ENCODE measurements at places on chromosomes 4 and X.

DNA sequence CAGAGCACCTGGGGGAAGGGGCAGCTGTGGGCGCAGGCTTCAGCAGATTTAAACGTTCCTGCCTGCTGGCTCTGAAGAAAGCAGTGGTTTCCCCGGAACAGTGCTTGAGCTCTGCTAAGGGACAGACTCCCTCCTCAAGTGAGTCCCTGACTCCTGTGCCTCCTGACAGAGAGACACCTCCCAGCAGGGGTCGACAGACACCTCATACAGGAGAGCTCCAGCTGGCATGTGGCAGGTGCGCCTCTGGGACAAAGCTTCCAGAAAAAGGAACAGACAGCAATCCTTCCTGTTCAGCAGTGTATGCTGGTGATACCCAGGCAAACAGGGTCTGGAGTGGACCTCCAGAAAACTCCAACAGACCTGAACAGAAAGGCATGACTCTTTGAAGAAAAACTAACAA lies 68.1 kb downstream of the ZC4H2 start:
- no peak for DNase-seq

GRCh38 chr4:3284734-3285557 lies 7.9 kb upstream of the RGS12 start:
- DNase-seq: no peak

GRCh38 chr4:142550965-142551364 lies 295.1 kb downstream of the INPP4B start:
- no peak for DNase-seq

- no peak for DNase-seq
Measured at GRCh38 chrX:153631907-153632594, 15.0 kb upstream of the DUSP9 start.

- DNase-seq: no peak
Measured at GRCh38 chrX:2351999-2352995, 148.5 kb downstream of the DHRSX start.

Data from stimulated activated CD4-positive, alpha-beta T cell treated with anti-CD3 and anti-CD28 coated beads, Interleukin-1b, Interleukin-23, amount 100 ng/mL, for 4 hours (primary cell).